ENCODE measurements at places on chromosomes 7 and 10.

DNA sequence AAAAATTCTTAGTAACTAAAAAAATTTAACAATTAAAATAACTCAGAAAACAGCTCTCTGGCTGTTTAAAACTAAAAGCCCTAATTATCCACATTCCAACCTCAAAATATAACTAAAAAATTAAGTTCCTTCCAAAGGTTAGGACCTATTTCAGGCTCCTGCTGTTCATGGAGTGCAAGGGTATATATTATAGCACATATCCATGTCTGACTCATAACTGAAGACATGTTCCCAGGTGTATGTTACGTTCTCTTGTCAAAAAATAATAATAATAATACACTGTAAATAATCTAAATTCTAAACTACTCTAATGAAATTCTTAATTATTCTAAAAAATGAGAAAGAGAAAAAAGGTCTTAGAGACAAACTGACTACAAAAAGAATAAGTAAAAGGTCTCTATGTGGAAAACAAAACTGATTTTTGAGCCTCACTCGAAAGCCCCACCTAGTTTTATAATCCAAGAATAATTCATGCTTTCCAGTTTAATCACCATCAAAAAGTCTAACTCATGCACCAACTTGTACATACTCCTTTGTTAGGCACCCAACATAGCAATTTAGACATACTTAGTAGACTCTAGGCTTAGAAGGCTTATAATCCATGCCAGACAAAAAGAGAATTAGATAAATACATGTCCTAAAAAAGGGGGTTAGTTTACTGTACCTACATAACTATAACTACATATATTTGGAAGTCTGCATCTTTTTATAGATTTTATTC is 171.4 kb downstream of the KMT2E start:
- no peak for DNase-seq

DNA sequence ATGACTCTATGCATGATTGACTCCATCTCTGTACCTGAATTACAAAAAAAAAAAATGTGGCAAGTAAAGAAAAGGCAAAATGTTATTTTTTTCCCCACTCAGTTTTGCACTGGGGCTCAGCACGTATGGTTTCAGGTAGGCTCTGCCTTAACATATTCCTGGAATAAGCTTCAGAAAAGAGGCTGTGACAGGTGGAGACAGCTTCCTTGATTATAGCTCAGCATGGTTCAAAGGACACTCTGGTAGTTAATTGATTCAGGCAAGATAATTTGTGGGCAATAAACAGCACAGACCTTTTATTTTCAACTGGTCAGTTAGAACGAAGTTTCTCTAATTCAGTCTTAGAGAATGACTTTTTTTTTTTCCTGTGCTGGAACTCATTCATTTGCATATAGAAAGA is 347.3 kb downstream of the GALNT17 start:
- no peak for DNase-seq

DNA sequence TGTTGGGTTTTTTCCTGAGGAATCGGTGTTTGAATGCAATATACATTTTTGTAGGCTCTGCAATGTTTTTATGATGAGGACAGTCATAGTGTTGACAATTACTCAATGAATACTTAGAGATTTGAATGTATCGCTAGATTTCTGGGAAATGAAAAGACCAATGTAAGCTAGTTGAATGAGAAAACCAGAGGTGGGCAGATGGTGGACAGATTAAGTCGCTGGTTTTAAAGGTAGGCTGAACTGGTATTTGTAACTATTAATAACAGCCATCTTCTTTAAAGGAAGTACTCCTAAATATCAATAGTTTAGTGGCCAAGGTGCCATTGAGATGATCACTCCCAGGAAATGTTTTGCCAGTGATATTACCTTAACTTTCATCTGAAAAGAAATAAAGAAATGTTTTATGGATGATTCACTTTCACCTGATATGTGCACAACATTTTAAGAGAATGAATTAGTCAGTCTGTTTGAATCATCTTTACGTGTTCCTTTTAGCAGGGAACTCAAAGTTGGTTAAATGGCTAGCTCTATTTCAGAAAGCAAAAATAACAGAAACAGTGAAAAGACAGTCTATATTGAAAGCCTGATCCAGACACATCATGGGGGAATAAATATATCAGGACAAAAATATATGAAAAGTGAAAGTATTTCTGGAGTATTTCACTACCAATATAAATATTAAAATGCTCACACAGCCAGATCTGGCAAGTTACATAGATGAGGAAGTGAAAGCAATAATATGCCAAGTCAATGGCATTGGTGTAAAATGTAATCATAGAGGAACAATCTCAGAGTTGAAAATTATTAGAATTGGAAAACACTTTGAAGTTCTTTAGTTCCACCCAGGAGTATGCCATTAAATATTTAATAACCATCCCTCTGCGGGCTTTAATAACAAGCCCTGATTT is 20.7 kb downstream of the MET start:
- DNase-seq: no peak

GRCh38 chr10:72175149-72175548 is 40.7 kb upstream of the ANAPC16 start:
- no peak for DNase-seq

DNA sequence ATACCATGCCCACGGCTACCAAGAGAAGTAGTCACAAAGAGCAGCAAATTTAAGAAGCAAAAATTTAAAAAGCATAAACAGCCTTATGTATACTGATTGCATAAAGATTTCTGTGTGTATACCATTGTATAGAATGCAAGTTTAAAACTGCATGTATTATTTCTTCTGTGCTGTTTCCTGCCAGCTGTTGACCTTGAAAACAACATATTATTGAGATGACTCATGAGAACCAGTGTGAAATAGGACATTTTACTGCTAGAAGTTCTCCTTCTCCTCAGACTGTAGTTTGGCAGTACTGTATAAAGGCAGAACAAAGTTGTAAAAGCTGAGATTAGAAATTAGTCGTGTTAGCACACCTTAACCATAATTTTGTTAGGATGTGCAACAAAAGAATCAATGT is 42.3 kb upstream of the SGCE start:
- DNase-seq: peak; percentile 7

- peak; percentile 47 for DNase-seq
These were observed 82.9 kb upstream of the OGDHL start for GRCh38 chr10:49844775-49845595.

DNA sequence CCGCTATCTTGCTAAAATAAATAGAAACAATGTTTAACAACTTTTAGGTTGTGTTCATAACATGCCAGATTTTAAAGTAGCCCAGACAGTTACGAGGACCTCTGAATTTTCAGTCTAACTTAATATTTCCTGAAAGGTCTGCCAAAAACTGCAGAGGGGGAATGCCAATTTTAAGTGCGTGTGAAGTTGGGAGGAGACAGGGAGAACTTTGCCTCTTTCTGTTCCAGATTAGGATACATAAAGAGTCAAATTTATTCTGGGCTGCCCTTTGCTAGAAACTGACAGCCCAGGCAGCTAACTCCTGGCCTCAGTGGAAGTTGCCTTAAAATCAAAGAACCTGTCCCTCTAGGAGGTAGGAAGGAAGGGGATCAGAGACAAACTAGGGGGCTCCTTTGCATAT is 52.3 kb upstream of the PIP4K2A start:
- DNase-seq: no peak

GRCh38 chr7:44666566-44666965 is 60.1 kb downstream of the OGDH start:
- no peak for DNase-seq

DNA sequence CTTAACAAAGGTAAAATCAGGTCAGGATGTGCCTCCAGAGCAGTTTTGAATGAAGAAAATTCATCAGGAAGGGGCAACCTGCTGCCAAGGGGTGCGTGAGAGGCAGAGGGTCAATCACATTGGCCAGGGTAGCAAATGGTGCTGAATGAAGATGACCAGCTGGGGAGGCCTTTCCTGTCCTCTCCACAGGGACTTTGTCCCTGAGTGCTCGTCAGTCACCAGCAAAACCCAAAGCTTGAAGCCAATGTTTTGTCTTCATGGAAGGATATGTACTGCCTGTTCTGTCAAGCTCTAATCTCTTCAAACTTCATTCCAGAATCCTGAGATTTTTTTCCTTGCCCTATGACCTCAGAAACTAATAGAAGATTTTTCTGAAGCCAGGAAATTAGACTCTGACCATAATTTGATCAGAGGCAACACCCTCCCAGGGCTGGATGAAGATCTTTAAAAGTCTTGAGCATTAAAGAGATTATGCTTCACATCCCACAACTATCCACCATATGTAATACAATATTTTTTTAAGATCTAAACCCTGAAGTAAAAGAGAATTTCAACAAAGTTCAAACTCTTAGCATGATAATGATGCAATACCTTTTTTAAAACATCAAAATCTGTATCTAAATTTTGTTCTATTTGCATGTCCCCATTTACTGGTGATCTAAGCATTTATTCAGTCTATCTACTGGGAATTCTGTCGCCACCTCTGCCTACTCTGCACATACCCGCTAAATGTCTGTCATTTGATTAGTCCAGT is 243.0 kb downstream of the SNX13 start:
- DNase-seq: no peak

- peak; percentile 7 for DNase-seq
These were observed 57.5 kb downstream of the UNCX start for GRCh38 chr7:1290026-1290678.
